C1 segment of cervical spinal cord (tissue), 14 donors: ENCODE measurements at places on chromosomes 7 and 10.

GRCh38 chr10:55369670-55370420, 568.8 kb upstream of the PCDH15 start:
- DNase-seq: no peak

DNA sequence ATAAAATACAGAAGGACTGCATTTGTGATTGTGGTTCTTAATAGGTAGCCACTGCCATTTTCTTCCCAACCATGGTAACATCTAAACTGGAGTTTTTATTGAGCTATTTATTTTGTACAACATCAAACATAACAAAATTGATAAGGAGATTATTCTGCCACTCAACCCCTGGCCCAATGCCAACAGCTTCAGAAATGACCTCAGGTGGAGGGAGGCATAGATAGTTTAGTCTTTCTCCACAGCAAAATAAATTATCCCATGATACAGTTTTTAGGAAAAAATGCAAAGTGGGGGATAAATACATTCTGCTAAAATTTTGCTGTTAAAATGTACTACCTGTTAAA, 57.6 kb downstream of the LRRTM3 start:
- DNase-seq: no peak

GRCh38 chr10:70990681-70991080, 102.3 kb upstream of the PCBD1 start:
- no peak for DNase-seq

DNA sequence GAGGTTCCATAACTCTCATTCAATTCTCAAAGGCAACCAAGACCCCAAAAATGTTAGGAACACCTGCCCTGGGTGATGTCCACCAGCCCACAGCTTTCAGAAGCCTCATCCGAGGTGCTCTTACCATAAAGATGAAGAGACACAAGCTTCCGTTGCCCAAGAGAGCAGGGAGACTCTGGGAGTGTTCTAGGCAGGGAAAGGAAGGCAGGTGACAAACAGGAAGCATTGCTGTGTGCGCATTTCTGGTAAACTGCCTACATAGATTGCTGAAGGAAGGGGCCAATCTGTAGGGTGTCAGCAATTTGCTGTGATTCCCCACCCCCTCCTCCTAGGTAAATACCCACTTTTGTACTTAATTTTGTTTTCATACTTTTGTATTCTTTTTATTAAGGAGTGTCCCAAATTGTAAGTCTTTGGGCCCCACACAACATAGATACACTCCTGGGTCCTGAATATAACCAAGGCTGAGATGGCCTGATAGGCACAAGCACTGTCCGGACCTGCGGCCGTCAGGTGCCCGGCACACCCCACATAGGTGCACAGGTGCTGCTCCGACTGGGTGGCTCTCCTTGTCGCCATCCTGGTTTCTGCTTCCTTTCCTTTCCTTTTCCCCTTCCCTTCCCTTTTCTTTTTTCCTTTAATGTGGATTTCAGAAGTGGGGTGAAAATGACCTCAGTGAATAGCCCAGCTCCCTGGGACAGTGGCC, 51.4 kb upstream of the SMNDC1 start:
- no peak for DNase-seq

GRCh38 chr10:26213157-26213800, 3.3 kb upstream of the GAD2 start:
- no peak for DNase-seq

DNA sequence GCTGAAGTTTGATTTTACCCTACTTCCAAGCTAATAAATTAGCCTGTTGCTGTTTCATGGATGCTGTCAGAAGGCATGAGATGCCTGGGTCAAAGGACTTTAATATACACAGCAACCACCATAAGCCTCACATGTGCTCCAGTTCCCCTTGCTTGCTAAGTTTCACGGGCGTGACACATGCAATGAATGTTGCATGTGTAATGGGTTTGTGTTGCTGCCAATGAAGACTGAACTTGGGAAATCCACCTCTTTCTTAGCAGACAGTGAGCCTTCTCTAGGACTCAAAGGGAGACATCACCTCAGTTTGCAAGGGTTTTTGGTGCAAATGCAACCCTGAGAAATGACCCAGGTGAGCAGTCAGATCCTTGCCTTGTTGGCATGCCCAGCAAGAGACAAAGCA, 505.5 kb upstream of the PODXL start:
- no peak for DNase-seq

- DNase-seq: peak; percentile 1
These were observed 45.3 kb upstream of the CDK1 start for GRCh38 chr10:60732807-60733516.

GRCh38 chr7:85292908-85293576, 106.2 kb upstream of the SEMA3D start:
- DNase-seq: no peak

DNA sequence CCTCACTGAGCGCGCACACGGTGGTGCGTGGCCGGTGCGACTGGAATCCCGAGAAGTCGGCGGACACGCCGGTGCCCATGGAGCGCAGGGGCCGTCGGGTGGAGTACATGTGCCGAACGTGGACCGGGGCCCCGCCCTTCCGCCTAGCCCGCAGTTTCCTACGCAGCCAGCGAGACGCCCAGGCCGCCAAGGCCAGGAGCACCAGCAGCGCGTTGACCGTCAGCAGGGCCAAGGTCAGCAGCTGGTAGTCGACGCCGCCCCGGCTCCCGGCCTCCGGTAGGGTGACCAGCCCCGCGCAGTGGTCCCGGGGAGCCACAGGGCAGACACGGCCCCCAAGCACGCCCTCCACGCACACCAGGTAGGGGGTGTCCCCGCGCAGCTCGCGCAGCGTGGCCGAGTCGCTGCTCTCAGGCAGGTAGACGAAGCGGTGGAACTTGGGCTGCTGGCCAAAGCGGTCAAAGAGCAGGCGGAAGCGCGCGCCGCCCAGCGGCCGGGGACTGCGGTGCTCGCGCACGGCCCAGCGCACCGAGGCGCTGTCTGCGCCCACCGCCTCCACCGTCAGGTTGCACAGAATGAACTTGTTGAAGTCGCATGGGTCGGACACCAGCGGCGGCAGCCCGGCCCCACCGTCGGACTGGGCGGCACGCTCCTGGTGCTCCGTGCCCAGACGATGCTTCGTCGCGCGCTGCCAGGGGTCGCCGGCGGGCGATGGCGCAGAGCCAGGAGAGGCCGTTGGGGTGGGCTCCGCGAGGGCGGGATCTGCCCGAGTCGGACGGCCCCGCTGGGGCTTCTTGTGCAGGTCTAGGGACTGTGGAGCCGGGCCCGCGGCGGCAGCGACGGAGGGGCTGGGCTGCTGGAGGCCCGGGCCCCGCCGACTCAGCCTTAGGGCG, 2.2 kb downstream of the TRIL start:
- no peak for DNase-seq

DNA sequence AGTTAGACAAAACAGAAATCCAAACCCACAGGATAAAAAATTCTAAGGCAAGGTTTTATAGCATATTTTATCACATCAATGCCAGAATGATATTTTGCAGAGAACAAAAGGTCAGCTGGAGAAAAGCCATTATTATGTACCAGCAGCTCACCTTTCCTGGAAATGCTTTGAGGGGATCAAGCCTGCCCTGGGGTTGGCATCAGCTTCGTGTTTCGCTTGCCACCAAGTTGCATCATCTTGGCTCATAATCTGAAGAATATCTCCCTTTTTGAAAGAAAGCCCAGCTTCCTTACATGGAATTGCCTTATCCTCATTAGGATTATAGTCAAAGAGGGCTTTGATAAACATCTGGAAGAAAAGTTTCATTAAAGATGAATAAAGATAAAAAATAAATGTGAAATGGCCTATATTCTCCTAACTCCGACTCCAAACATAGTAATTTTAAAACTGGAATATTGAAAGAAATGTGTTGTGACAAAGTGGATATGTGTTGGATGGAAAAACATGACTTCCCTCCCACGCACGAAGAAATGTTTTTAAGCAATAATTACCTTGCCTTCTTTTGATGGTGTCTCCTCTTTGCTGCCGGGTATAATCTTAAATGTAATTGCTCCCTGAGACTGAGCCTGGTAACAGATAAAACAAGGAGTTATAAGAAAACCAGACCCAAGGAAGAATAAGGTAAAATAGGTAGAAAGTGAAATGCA, 121.3 kb upstream of the ODAD2 start:
- no peak for DNase-seq

GRCh38 chr10:121694966-121695643, 96.9 kb upstream of the FGFR2 start:
- DNase-seq: no peak

DNA sequence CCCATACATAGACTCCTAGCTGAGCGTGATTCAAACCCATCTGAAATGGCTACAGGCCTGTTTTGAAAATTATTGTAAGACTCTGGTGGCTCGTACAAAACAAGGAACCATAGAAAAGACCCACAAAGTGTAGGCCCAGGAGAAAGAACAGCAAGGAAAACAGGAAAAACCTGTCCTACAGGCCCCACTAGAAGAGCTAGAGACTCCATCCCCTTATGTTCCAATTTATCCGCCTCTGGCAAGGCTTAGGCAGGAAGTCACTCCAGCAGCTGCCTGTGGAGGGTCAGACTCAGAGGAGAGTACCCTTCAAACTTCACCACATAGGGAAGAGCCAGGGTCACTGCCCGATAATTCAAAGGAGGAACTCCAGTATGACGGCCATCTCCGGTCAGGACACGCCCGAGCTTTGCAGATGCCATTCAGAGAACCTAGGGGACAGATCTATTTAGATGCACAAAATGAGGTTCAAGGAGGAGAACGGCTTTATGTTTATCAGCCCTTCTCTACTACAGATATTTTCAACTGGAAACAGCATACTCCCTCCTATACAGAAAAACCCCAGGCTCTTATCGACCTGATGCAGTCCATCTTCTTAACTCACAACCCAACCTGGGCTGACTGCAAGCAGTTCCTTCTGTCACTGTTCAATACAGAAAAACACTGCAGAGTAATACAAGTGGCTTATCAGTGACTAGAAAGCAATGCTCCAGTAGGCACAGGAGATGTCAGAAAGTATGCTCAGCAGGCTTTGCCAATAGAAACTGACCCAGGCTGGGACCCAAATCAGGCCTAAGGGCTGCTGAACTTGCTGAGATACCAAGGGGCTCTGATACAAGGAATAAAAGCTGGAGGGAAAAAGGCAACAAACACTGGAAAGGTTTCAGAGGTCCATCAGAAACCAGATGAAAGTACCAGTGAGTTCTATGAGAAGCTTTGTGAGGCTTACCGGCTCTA, 8.6 kb upstream of the ZNF33B start:
- no peak for DNase-seq

DNA sequence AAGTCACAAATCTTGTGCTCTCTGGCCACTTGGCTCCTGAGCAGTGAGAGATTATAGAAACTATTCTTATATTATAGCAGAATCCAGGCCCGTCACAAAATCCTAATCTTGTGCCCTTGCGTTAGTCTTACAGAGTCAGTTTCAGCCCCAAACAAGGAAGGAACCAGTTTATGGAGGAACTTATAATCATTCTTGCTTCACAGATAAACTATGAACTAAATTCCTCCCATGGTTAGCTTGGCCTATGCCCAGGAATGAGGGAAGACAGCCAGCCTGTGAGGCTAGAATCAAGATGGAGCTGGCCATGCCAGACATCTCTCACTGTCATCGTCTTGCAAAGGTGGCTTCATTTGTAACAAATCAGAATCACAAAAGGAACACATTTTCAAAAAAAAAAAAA, 199.7 kb upstream of the PITRM1 start:
- no peak for DNase-seq

- no peak for DNase-seq
These were observed 14.2 kb downstream of the VTI1A start for GRCh38 chr10:112461029-112461887.

DNA sequence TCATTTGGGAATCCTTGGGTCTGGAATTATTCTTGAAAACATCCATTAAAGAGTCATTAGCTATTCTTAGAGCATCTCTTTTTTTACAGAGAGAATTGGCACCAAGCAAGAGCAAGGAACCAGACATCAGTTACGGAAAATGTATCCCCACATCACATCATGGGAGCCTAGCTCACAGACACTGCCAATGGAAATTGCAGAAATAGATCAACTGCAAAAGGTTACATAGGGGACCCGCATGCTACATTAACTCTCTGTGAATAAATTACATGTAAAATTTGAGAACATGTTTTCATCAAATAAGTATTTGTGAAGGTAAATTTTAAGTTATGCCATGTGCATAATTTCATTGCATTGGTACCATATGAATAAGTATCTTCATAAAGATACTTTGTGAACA, 224.8 kb downstream of the ZNF248 start:
- no peak for DNase-seq

DNA sequence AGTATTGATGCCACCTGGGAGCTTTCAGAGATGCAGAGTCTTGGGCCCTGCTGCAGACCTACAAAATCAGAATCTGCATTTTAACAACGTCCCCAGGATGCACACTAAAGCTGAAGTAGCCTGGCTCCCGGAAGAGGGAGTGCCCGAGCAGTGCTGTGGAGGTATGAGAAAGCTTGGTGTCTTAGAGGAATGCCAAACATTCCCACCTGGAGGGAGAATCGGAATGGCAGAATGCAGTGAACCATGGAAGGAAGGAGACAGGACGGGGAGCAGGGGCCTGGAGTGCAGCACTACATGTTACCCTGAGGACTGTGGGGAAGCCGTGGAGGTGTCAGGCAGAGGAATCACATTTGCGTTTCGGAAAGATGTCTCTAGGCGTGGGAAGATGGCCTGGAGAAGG, 90.9 kb downstream of the AOAH start:
- DNase-seq: no peak

DNA sequence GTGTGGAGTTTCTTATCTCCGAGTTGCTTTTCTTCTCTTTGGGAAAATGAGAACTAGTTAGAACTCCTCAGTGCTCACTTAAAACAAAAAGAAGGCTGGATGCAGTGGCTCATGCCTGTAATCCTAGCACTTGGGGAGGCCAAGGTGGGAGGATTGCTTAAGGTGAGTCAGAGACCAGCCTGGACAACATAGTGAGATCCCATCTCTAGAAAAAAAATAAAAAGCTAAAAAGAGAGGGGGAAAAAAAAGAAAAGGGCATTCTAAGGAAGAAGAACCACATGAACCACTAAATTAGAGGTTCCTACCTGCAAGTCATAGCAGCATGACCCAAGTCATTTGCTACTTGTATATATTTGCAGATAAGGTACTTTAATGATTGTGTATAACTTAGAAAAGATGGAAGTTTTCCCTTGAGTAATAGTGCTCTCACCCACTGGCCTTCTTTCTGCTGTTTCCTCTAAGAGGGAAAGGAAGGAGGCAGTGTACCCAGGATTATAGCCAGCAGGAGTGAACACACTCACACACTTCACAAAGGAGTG, 87.8 kb downstream of the CCDC71L start:
- no peak for DNase-seq

DNA sequence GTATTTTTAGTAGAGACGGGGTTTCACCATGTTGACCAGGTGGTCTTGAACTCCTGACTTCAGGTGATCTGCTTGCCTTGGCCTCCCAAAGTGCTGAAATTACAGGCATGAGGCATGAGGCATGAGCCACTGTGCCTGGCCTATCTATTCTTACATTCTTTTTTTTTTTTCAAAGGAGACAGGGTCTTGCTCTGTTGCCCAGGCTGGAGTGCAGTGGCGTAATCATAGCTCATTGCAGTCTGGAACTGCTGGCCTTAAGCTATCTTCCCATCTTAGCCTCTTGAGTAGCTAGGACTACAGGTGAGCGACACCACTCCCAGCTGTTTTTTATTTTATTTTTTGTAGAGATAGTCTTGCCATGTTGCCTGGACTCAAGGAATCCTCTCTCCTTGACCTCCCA, 20.5 kb downstream of the RSBN1L start:
- DNase-seq: no peak

GRCh38 chr10:13496164-13496563, 32.6 kb downstream of the BEND7 start:
- DNase-seq: no peak
